ENCODE measurements at places on chromosomes 2 and 18.

- H3K27me3 ChIP-seq, result no peaks in the 10 kb centered on the region
- no peak overlapping the region for H3K27ac ChIP-seq
- no peak overlapping the region for H3K4me3 ChIP-seq
- no peaks in the 10 kb centered on the region for H3K36me3 ChIP-seq
- H3K4me1 ChIP-seq, result no peaks in the 10 kb centered on the region
Measured at GRCh38 chr2:157572725-157573124, 55.9 kb downstream of the ACVR1C start.

DNA sequence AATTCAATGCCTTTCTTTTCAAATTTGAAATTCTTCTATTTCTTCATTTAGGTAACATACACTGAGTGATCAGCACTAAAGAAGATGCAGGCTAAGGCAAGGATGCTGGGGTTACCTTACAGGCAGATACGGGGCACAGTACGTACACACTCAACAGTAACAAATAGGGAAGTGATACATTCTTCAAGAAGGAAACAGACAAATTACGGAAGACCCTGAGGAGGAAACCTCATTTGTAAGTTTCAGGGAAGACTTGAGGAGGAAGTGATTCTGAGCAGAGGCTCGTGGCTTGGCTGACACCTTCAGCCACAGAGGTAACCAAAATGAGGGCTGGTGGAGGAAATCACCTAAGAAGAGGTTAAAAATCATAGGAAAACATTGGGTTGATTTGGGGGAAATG lies 1108.3 kb upstream of the KLHL29 start:
- H3K27ac ChIP-seq, result no peak overlapping the region
- no peaks in the 10 kb centered on the region for H3K36me3 ChIP-seq
- no peak for DNase-seq

DNA sequence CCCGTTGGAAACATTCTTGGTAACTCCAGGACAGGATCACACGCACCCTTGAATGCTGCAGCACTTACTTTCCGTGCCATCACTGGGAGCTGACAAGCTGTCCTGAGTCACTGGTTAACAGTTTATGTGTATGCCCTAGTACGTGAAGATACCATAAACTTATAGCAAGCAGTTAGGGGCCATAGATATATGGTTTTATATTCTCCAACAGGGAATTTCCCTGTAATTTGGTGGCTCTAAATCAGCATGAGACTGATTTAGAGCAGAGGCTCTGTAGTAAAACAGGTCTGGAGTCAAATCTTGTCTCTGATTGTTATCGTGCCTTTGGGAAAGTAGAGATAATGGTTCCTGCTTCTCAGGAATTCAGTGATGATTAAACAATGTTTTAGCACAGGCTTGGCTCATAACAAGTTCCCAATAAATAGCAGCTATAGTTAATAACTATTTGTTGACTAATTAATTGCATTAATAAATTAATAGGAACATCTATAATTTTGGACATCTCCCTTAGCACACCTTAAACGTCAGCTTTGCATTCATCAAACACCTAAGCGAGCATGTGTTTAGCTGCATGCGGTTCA lies 215.2 kb downstream of the VAPA start:
- H3K27me3 ChIP-seq, result peaks cover 4% of the 10 kb centered on the region
- H3K27ac ChIP-seq, result no peak overlapping the region
- DNase-seq, result no peak
- no peaks in the 10 kb centered on the region for H3K4me1 ChIP-seq
- H3K4me3 ChIP-seq, result no peak overlapping the region

GRCh38 chr2:15982285-15983044 lies 42.1 kb downstream of the MYCN start:
- no peaks in the 10 kb centered on the region for H3K36me3 ChIP-seq
- H3K27ac ChIP-seq, result no peak overlapping the region
- H3K4me3 ChIP-seq, result no peak overlapping the region
- H3K4me1 ChIP-seq, result no peaks in the 10 kb centered on the region
- H3K27me3 ChIP-seq, result no peaks in the 10 kb centered on the region
- no peak for DNase-seq

- no peaks in the 10 kb centered on the region for H3K36me3 ChIP-seq
- H3K4me3 ChIP-seq, result peak overlapping the region; percentile 72
- H3K27ac ChIP-seq, result peak overlapping the region; percentile 84
- peaks cover 93% of the 10 kb centered on the region for H3K4me1 ChIP-seq
- H3K27me3 ChIP-seq, result no peaks in the 10 kb centered on the region
Measured at GRCh38 chr2:54570925-54571694, 115.0 kb downstream of the SPTBN1 start.

DNA sequence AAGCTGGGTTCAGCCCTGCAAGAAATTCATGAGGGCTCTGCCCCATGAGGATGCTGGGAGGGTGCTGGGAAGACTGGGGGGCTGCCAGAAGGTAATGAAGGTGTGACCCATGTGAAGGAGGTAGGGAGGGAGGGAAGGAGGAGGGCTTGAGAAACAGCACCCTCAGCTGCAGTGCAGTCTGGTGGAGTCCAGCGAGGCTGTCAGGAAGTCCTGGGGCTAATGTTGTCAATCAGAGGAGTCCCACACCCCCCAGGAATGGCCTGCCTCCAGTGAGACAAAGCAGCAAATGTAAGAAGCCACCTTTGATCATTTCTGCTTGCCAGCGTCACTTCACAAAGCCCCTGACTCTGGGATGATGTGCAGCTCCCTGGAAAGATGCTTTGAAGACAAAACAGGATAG lies 248.4 kb downstream of the SH3BP4 start:
- H3K27ac ChIP-seq, result no peak overlapping the region
- H3K4me3 ChIP-seq, result no peak overlapping the region
- H3K27me3 ChIP-seq, result peaks cover 5% of the 10 kb centered on the region
- H3K4me1 ChIP-seq, result no peaks in the 10 kb centered on the region

DNA sequence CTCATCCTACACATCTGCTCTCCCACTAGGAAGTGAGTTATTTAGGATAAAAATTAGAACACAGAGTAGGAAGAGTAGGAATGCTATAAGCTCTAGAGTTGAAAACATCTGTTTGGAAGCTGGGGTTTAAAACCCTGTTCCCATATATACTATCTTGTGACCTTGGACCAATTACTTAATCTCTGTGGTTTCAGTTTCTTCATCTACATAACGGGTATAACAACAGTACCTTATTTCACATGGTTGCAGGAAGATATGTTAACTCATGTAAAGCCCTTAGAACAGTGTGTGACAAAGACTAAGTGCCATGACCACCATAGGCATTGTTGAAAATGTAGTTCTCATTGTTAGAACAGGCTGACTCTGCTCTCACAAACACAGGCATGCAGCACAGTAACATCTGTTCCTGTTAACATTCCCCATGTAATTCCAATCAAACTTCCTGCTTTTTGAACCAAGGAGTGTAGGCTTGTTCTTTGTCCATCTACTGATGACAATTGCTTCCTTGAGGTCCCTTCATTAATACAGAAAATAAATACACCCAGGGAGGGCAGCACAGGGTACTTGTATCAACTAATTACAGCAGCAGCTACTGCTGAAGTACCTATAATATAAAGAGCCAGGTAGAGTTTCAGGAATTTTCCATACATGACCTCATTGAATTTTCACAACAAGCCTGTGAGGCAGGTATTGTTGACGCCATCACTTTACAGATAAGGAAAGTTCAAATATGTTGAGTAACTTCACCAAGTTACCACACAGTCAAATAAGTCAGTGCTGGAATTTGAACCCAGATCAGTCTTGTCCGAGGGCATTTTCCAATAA lies 204.2 kb downstream of the L3MBTL4 start:
- H3K36me3 ChIP-seq, result no peaks in the 10 kb centered on the region
- no peak overlapping the region for H3K27ac ChIP-seq
- H3K4me1 ChIP-seq, result no peaks in the 10 kb centered on the region
- no peak overlapping the region for H3K4me3 ChIP-seq

DNA sequence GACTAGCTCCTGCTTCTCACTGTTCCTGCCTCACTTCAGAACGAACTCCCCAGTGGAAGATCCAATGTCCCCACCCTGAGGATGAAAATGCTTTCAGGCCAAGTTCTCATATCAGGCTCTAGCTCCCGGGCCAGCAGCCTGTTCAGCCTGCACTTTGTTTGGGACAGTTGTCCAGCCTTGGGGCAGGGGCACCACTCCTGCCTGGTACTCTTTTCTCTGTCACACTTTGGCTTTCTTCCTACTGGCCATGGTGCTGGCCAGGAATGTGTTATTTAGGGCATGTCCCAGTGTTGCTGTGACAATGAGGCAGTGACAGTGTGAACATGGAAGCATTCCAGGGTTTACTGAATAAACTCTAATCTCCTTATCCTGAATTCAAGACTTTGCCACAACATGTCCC lies 154.1 kb downstream of the GALNT14 start:
- no peak overlapping the region for H3K27ac ChIP-seq
- DNase-seq, result no peak
- H3K4me3 ChIP-seq, result no peak overlapping the region

GRCh38 chr2:170307052-170307451 lies 129.1 kb downstream of the MYO3B start:
- no peaks in the 10 kb centered on the region for H3K4me1 ChIP-seq
- DNase-seq, result no peak
- no peaks in the 10 kb centered on the region for H3K36me3 ChIP-seq
- no peak overlapping the region for H3K4me3 ChIP-seq

- no peak for DNase-seq
- H3K27ac ChIP-seq, result no peak overlapping the region
- no peak overlapping the region for H3K4me3 ChIP-seq
- no peaks in the 10 kb centered on the region for H3K4me1 ChIP-seq
Measured at GRCh38 chr2:23301136-23301535, 83.8 kb upstream of the KLHL29 start.

- peaks cover 12% of the 10 kb centered on the region for H3K4me1 ChIP-seq
- H3K27ac ChIP-seq, result no peak overlapping the region
- no peaks in the 10 kb centered on the region for H3K36me3 ChIP-seq
Measured at GRCh38 chr2:231415029-231415428, 19.5 kb downstream of the B3GNT7 start.

- no peak for DNase-seq
- H3K4me3 ChIP-seq, result no peak overlapping the region
- H3K27me3 ChIP-seq, result no peaks in the 10 kb centered on the region
- no peak overlapping the region for H3K27ac ChIP-seq
Measured at GRCh38 chr18:49127471-49128190, 176.9 kb upstream of the SMAD7 start.

DNA sequence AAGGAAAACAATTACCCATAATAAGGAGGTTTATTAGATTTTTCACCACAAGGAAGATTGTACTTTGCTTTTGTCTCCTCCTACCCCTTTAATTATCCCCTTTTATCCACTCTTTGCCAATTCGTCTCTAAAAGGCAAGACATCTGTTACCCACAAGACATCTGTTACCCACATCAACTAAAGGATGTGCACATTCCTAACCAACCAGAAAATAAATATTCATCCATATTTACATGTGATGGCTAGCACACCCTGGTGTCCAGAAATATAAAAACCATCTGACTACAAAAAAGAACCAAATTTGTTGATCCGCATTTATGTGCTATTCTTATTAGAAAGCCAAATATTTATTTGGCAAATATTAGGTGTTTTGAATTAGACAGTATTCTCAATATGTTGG lies 35.7 kb downstream of the ACVR1C start:
- H3K4me3 ChIP-seq, result no peak overlapping the region
- H3K27me3 ChIP-seq, result no peaks in the 10 kb centered on the region
- DNase-seq, result no peak
- H3K36me3 ChIP-seq, result no peaks in the 10 kb centered on the region
- H3K4me1 ChIP-seq, result no peaks in the 10 kb centered on the region

DNA sequence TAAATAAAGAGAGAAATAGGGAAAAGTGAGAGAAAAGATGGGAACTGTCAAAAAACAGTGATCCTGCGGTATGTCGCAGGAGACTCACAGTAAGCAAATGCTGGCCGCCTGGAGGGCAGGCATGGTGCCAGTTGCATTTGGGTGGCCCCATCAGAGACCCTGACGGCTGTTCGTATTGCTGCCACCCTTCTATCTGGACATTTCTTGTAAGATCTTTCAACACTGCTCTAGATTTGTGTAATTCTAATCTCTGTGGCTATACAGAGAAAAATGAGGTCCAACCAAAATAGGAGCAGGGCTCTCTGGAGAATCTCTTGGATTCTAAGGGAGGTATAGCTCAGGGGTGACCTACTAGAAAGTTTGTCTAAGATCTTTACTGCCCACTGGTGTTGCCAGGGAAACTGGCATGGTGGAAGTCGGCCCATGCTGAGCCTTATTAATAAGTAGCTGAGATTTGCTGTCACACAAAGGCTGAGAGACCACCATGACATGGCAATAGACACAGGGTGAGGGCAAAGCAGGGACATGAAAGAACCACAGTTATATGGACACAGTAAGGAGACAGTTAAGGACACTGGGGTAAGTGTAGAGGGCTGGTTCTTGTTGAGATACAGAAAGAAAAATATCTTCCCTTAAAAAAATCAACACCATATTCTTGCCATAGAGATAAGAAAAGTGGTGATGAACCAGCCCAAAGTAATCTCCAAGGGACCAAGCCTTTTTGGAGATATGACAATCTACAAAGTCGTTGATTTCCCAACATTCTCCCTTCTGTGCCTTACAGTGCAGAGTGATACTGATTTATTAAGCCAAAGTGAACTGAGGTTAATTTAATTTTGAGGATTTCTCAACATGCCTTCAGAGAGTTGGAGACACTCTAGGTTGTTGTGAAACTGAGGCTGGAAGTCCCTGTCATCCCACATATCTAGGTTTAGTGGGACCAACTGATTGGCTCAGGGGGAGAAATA lies 26.4 kb upstream of the FZD7 start:
- H3K27ac ChIP-seq, result no peak overlapping the region
- H3K27me3 ChIP-seq, result no peaks in the 10 kb centered on the region
- no peaks in the 10 kb centered on the region for H3K4me1 ChIP-seq
- no peak overlapping the region for H3K4me3 ChIP-seq
- H3K36me3 ChIP-seq, result no peaks in the 10 kb centered on the region
- no peak for DNase-seq

GRCh38 chr2:29865512-29865911 lies 55.9 kb downstream of the ALK start:
- H3K27me3 ChIP-seq, result no peaks in the 10 kb centered on the region
- no peaks in the 10 kb centered on the region for H3K36me3 ChIP-seq
- H3K4me3 ChIP-seq, result no peak overlapping the region
- H3K4me1 ChIP-seq, result no peaks in the 10 kb centered on the region
- no peak overlapping the region for H3K27ac ChIP-seq

DNA sequence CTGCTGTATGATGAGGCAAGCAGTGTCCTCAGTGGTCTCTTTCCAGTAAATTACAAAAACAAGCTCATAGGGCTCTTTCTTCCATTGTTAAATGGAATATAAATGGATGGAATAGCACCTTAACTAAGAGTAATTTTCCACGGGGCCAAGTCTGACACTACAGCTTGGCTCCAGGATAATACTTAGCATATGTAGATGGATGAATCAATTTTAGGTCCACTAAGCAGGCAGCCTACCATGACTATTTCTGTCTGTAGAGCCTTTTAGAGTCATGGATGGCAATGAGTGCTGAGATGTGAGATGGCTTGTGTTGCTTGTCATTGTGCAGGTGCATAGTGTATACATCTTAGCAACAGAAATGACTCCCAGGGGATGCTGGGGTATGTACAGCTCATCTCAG lies 125.9 kb downstream of the PKP4 start:
- H3K4me3 ChIP-seq, result no peak overlapping the region
- no peaks in the 10 kb centered on the region for H3K4me1 ChIP-seq
- no peaks in the 10 kb centered on the region for H3K27me3 ChIP-seq
- no peaks in the 10 kb centered on the region for H3K36me3 ChIP-seq
- no peak for DNase-seq

Data from CD8-positive, alpha-beta memory T cell (primary cell).